ENCODE measurements at places on chromosomes 1 and 21.

GRCh38 chr1:16615253-16616252 is 2.2 kb upstream of the NBPF1 start:
- DNase-seq, result no peak

GRCh38 chr21:32182449-32182848 is 96.4 kb downstream of the MIS18A start:
- no peak for DNase-seq

DNA sequence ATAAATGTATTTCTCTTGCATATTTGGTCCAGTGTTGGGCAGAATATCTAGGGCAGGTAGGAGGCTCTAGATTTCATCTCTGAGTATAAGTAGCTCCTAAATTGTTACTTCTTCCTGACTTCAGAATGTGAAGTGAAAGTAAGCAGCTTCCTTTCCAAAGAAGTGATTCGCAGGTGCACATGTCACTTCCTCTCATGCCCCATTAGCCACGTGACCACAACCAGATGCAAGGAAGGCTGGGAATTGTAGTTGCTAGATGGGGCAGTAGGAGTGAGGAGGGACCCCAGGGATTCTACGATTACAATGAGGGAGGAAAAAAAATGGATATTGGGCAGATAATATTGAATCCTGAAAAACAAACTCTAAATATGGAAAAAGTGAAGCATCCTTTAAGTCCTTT is 113.2 kb upstream of the CYYR1 start:
- no peak for DNase-seq

DNA sequence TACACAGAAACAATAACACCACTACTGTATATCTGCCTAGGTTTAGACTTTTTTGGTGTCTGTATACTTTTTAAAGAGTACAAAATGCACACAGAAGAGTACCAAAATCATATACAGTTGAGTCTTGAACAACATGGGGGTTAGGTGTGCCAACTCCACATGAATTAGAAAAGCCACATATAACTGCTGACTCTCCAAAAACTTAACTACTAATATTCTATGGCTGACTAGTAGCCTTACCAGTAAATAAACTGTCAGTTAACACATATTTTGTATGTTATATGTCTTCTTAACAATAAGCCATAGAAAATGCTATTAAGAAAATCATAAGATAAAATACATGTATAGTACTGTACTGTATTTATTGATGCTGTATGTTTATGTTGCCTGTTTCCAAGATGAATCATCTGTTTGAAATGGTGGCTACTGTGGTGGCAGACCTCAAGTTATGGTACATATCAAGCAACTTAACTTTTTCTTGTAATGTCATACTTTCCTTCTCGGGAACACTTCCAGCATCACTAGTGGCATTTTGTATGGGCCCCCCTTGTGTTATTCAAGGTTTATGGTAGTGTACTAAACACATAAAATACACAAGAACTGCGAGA is 71.2 kb downstream of the LHX4 start:
- DNase-seq, result no peak

DNA sequence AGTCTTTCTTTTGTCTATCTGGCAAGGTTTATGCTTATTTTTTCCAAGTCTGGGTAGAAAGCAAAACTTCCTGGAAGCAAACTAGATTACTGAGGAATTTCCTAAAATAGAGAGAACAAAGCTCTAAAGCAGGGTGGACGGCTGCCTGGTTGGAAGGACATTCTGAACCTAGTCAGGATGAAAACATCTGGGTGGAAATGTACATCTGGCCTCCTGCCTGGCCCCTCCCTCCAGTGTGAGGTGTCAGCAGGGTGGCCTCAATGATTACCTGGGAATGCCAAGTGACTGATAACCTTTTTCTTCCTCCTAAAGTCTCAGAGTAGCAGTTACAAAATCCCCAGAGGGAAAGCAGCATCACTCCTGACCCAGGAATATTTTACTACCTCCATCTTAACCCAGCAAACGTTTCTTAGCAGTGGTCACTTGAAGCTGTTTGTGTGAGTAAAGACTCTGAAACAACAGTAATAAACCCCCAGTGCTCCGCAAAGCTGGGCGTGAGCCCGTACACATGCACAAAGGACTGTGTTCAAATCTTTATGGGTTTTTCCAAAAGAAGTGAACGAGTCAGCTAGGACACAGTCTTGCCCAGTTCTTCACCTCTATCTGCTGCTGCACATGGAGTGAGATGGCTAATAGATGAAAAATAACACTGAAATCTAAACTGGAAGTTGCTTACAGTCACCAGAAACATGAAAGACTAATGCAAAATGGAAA is 18.9 kb downstream of the ANGPTL7 start:
- DNase-seq, result no peak

DNA sequence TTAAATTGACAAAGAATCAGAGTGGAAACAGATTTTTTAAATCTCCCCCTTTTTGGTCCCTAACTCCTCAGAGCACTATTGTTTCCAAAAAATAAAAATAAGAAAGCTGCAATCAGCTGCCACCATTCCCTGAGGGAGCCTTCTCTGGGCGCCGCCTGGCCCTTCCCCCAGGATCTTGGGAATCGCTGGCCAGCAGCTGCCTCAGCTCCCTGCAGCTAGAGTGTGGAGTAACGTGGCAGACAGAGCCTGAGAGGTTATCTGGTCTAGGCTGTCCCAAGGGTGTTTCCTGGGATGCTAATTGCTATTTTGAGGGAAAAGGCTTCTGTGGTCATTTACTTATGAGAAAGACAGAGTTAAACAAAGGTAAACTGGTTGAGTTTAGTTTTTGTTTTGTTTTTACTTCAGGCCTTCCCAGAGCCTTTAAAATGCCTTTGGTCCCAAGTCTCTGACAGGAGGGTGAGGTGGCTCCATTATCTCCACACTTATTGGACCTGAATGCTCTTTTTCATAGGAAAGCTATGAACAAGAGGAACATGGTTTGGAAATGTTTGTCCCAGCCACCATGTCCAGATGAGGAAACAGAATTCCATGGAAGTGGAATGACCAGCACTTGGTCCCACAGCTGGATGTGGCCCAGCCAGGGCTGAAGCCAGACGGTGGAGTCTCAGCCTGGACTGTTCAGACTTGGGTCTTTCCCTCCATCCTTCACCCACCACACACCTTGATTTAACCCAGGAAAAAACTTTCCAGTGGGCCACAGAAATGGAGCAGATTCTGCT is 14.1 kb upstream of the KIAA1614 start:
- DNase-seq, result no peak

DNA sequence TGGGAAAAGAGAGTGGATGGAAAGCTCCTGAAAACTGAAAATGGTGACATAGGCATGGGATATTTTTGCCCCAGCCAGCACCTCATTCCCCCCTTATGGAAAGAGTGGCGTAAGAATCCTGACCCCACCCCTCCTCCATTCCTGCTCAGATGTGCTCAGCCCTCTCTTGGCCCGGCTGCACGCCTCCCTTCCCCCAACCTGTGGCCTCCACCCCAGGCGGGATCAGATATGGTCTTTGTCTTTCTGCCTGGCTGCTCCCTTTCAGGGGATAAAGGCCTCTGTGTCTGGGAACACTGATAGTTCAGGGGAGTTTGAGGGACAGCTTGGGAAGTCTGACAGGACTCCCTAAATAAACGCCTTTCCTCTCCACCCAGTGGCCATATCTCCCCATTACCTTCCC is 49.8 kb downstream of the KIRREL1 start:
- no peak for DNase-seq

GRCh38 chr1:156751451-156751756 is at the start of gene HDGF:
HDGF (minus strand) TSS chr1:156751675; CDS start chr1:156751429, 246 bp downstream.
- DNase-seq, result no peak

- no peak for DNase-seq
Measured at GRCh38 chr1:34987018-34987417, 1.9 kb upstream of the TMEM35B start.

DNA sequence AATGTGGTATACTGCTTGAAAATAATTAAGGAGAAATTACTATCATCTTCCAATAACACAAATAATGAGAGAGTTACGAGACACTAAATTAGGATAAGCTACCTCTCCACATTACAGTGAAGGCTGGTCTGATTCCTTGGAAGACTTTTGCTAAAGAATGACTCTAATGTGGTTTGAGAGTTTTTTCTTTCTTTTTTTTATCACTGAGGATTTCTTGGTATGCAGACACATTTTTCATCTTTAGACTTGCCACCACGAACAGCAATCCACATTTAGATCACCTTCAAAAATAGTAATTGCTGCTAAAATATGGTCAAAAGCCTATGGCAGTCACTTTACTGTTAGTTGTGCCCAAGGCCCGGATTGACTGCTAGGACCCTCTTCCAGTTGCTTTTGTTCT is 16.6 kb upstream of the TMEM35B start:
- DNase-seq, result no peak

GRCh38 chr1:183296782-183297181 is 110.7 kb downstream of the LAMC2 start:
- DNase-seq, result no peak

GRCh38 chr1:163414778-163415177 is 93.0 kb downstream of the NUF2 start:
- no peak for DNase-seq

DNA sequence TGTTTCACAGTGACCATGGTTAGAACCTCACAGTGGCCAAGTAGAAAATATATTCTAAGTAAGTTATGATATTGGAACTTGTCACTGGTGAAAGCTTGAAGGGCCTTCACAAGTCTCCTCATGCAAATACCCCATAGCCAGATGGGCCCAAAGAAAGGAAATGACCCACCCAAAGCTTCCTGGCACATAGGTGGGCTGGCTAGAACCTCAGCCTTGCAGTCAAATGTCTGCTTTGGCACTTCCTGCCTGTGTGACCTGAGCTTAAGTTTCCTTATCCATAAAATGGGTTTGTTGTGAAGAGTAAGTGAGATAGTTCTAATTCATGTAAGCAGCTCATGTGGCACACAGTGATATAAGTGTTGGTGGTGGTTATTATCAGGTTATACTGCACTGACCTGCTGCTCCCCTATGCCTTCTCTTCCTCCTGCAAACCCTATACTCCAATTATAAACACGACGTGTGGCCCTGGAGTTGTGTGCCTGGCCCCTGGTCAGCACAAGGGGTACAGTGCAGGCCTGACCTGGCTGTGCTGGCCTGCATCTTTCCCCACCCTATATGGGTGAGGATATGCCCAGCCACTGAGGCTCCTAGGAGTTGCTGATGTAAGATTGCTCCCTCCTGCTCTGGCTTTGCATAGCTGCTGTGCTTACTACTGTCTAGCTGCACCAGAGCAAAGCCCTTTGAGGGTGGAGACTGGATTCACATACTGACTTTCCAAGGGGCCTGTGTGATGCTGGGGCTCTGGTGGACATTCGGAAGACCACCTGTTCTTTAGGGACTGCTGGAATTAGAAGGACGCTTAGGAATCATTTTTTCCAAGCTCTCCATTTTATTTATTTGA is 4.7 kb upstream of the SLFNL1 start:
- no peak for DNase-seq

- DNase-seq, result peak; percentile 54
Measured at GRCh38 chr1:22025368-22026155, 24.1 kb downstream of the CELA3A start.

- DNase-seq, result no peak
Measured at GRCh38 chr1:76284842-76285241, 210.3 kb downstream of the ST6GALNAC3 start.

- no peak for DNase-seq
Measured at GRCh38 chr1:174007851-174008250, 14.3 kb downstream of the RC3H1 start.

DNA sequence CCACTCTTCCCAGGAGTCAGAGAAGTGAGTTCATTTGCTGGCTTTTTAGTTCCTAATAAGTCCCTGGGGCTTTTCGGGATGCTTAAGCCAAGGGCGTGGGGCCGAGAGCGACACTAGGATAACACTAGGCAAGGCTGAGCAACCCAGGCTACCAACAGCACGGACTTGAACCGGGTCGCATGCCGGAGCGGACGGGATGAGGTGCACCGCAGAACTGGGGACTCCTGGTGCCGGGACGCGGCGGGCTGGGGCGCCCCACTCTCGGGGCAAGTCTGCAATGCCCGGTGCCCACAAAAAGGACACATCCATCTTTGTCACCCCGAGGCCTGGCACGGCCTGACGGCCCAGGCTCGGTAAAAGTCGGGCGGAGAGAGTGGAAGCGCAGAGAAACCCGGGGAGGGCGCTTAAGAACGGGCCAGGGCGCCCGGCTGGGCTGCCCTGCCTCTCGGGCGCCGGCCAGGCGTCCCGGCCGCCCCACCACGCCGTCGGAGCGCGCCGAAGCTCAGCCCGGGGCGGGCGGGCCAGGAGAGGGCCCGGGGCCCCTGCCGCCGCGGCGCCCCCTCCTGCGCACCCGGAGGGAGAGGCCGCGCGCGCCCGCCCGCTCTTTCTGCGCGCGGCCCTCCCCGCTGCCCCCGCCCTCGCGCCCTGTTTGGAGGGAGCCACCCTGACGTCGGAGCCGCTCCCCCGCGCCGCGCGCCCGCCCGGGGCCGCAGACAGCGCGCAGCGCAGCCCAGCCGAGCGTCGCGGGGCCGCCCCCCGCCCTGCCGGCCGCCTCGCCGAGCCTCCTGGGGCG is at the start of gene NBL1:
Gene NBL1 (plus strand): TSS at position 710 of the 793 bp plus-strand sequence. CDS start 10,720 bp downstream, outside the sequence.
- DNase-seq, result peak; percentile 67

GRCh38 chr21:34673006-34673405 is 4.2 kb downstream of the CLIC6 start:
- DNase-seq, result no peak

DNA sequence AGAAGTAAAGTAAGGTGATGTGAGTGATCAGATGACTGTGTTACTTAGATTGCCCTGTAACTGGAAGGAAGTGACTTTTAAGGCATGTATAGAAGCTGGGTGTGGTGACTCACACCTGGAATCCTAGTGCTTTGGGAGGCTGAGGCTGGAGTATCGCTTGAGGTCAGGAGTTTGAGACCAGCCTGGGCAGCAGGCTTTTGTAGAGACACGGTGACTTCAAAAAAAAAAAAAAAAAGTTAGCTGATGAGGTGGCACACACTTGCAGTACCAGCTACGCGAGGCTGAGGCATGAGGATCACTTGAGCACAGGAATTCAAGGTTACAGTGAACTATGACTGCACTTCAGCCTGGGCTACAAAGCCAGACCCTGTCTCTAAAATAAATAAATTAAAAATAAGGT is 2.3 kb upstream of the USP16 start:
- DNase-seq, result no peak

- no peak for DNase-seq
Measured at GRCh38 chr1:25553749-25554429, 10.5 kb downstream of the LDLRAP1 start.

GRCh38 chr1:204127597-204128242 is 24.1 kb downstream of the ETNK2 start:
- no peak for DNase-seq

GRCh38 chr1:226569879-226570547 is 21.4 kb downstream of the STUM start:
- DNase-seq, result peak; percentile 60

GRCh38 chr1:32115496-32115895 is 7.6 kb downstream of the KPNA6 start:
- DNase-seq, result no peak

DNA sequence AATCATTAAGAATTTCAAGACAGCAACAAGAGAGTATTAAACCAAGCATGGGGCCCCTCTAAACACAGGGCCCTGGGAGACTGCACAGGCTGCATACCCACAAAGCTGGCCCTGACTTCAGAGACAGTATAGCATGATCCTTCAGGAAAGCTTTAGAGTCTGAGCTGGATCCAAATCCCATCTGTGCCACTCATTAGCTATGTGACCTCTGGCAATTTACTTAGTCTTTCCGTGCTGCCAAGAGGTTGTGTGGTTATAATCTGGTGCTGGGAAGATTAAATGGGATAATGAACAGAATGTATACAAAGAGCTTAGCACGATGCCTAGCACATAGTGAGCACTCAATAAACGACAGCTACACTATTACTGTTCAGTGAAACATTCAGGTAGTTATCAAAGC is 4.0 kb downstream of the PHC2 start:
- no peak for DNase-seq

GRCh38 chr1:156492591-156493080 is 7.9 kb downstream of the MEF2D start:
- no peak for DNase-seq
